ENCODE measurements at places on chromosomes 1 and 21.

- no peak for DNase-seq
Observed at GRCh38 chr1:53266038-53266437, 27.7 kb upstream of the MAGOH start.

GRCh38 chr1:213985209-213986019, 2.4 kb upstream of the PROX1 start:
- no peak for DNase-seq

GRCh38 chr1:247332215-247332622, 552 bp upstream of the ZNF496 start:
- no peak for DNase-seq

DNA sequence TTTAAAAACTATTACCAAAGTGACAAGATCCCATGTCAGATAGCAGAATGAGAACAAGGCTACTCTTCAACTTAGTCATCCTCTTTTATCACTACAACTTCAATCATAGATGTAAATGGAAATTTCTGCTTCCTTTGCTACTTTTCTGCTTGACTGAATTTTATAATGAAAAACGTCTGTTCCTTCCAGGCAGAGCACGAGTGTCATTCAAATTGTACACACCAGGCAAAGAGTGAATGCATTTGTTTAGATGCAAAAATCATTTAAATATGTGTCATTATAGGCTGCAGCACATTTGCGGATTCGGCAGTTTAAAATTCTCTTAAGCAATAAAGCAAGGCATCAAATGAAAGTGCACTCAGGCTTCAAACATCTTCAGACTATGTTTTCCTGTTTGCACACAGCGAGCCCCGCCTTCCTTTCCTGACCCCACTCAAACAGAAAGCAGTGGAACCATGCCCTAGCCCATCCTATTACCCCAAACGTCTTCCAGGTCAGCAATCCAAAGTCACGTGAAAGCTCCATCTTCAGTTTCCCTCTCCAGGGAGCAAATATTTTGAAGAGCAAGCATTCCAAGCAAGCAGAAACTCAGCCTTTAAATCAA, 99.6 kb downstream of the APP start:
- no peak for DNase-seq

DNA sequence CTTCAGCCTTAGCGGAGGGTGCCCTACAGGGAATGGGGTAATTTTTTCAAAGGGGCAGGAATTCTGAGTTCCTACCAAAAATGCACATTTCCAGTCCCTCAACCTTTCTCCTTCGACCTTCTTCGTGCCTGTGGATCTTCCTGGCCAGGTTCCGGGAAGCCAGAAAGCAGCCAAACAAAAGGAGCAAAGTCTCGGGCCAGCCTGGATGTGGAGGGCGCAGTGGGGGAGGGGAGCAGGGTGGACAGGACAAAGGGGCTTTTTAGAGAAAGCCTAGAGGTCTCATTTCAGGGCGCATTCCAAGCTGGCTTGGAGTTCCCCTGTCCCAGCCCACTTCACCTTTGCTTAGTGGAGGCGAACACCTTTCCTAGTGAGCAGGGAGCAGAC, 2.9 kb upstream of the INAVA start:
- DNase-seq, result no peak

GRCh38 chr1:84756455-84757082, 66.3 kb upstream of the SSX2IP start:
- DNase-seq, result no peak

DNA sequence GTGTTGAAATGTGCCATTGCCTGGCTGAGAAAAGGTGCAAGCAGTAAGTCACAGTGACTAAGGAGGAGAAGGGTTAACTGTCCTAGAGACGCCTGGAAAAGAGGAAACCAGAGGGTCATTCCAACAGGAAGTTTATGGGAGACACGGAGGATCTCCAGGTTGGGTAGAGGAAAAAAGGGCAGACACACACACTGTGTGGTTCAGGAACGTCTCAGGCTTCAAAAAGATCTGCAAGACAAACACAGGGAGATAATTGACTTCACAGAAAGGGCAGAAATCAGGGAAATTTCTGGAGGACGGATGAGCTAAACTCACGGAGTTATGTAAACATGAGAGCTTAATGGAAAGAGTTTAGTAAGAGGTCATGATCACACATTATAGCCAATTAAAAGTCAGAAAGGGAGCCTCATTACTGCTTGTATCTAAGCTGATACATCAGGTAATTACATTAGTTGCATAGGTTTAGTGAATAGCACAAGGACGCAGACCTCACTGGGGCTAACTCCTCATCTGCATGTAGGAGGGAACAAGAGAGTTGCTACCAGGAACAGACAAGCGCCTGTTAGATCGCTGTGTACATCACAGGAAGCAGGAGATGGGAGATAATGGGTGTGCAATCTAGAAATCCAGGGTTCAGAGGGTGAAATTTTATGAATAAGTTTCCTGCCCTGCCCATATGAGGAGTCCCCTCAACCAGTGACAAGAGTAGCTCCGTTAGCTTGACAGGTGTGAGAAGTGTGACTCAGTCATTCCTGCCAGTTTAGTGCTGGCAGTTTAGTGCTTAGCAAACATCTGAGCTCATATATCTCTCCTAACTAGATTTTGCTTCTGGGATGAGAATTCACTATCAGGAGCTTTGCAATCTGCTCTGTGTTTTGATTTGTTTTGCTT, 96.6 kb upstream of the TNR start:
- no peak for DNase-seq

DNA sequence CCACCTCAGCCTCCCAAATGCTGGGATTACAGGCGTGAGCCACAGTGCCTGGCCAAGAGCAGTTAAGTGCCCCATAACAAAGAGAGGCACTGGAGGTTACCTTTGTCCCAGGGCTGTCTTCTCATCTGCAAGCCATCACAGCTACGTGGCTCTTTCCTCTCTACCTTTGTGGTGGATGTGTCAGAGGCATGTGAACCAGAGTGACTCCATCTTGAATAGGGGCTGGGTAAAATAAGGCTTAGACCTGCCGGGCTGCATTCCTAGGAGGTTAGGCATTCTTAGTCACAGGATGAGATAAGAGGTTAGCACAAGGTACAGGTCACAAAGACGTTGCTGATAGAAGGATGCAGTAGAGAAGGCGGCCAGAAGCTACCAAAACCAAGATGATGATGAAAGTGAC, 59.4 kb upstream of the POU2F1 start:
- DNase-seq, result no peak

DNA sequence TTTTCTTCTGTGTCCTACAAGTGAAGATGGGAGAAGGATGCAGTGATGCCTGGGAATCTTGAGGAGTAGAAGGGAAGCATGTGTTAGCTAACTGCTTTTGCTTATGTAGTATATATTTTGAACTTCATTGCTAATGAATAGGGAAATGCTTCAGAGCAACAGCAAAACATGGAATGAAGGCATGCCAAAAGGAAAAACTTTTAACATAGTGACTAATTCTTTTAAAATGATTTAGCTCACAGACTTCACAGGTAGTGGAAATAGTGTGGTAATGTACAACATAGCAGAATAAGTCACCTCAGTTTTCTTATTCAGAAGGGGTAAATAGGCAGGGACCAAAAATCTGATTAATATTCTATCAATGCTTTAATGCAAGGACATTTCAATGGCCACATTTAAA, 95.5 kb downstream of the LYPLAL1 start:
- no peak for DNase-seq

- no peak for DNase-seq
Observed at GRCh38 chr1:67791261-67791660, 42.0 kb downstream of the GNG12 start.

- no peak for DNase-seq
Observed at GRCh38 chr1:21955501-21956281, 18.6 kb upstream of the HSPG2 start.

DNA sequence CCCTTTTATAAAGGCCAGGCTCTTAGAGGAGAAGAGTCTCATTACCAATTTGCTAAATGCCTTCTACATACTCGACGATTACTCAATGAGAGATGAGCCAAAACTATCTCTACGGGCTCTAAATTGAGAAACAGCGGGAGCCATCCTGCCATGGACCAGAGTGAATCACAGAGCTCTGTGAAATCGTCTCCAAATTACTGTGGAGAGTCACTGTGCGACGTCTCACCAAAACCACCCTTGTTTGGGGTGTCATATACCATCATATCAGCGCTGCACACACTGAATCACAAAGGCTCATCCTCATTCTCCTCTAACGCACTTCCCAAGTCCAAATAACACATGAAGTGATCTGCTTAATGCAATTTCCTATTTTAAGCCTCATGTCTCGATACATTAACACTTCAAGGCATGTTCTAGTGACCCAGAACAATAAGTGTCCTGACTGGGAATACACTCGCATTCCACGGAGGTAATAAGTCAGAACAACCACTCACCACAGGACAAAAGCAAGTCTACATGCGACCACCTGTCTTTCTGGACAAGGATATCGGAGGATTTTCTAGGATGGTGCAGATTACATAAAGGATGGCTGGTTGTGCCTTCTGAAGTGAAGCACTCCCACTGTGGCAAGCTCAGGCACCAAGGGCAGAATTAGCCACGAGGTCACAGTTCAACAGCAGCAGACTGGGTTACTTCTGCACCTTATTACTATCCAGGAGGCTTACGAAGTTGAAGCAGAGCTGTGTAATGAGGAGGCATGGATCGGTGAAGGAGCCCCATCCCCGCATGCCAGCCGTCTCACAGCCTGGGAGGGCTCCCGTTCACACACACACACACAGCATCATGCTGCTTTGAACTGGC, 44.3 kb downstream of the NID1 start:
- no peak for DNase-seq

DNA sequence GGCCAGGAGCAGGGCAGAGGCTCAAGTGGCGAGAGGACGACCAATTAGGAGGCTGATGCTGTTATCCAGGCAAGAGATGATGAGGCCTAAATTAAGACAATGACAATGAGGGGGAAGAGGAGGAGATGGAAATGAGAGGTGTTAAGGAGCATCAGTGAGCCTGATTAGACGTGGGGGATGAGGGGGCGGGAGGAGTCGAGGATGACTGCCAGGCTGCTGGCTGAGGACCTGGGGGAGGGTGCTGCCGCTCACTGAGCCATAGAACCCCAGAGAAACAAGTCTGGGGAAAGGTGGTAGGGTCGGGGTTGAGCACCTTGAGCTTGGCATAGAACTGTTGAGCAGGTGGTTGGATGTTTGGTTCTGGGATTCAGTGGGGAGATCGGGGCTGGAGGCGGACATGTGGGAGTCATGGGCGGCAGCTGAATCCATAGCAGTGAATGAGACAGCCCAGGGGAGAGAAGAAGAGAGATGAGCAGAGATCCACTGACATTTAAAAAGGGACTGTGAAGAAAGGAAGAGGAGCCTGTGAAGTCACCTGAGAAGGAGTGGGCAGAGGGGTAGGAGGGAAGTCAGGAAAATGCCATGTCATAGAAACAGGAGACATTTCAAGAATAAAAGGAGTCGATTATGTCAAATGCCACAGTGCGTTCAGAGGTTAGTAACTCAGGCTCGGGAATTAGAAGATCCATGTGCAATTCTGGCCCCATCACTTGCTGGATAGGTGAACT, 28.5 kb downstream of the DLGAP3 start:
- no peak for DNase-seq

Measured in activated naive CD4-positive, alpha-beta T cell (primary cell).